IPS DF 19.7 (cell line): ENCODE measurements at places on chromosomes 2 and 18.

DNA sequence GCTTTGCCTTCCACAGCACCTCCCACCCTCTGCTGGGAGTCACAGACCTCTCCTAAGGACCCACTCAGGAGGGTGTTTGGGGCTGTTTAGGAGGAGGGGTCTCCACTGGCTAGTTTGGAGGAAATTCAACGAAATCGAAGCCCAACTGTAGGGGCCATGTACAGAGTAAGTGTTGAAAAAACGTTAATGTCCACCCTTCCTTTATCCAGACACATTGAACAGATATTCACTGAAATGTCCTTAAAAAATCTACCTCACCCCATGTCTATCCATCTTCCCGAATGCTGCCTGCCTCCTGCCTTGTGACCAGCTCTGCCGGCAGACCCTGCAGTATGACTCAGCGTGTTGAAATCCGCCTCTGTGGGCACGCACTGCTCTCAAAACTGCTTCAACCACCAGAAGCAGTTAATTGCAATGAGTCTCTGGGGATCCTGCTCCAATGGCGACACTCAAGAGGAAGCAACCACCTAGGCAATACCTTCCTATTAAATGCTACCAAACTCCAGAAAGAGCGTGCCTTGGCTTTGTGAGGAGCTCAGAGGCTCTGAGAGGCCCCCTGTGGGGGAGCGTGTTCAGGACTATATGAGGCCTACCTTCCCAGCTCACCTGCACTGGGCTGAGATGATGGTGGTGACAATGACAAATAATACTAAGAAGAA, 61.4 kb upstream of the RTN4 start:
- no peak for DNase-seq

DNA sequence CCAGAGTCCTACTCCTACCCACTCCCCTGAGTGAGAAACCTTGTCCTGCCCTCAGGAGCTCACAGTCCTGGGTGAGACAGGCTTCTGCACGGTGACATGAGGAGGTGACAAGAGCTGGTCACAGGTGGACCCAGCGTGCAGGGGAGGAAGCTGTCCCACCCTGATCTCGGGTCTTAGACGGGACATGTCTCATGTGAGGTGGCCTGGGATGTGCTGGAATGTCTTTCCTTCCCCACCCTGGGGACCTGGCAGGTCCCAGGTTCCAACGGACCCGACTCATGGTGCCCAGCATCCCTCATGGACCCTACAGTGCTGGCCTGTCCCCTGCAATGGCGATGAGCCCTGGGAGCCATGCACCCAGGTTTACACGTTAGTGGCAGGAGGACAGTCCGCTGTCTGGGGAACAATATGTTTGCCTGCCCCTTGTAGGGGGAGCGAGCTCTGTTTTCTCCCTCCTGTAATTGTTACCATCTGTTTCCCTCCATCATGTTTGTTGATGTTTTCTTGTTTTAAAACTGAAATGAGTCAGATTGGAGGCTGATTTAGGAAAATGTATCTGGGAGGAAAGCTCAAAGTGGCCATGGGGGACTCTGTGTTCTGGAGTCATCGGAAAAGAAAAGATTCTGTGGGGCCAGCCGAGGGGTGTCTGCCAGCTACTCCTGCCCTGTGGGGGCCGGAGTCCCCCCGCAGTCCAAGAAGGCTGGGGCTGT, 238.1 kb downstream of the KLHL29 start:
- no peak for DNase-seq

- DNase-seq, result no peak
These were observed 11.8 kb upstream of the CBLN2 start for GRCh38 chr18:72555968-72556367.

GRCh38 chr2:25303633-25304236, 38.0 kb downstream of the DNMT3A start:
- no peak for DNase-seq

DNA sequence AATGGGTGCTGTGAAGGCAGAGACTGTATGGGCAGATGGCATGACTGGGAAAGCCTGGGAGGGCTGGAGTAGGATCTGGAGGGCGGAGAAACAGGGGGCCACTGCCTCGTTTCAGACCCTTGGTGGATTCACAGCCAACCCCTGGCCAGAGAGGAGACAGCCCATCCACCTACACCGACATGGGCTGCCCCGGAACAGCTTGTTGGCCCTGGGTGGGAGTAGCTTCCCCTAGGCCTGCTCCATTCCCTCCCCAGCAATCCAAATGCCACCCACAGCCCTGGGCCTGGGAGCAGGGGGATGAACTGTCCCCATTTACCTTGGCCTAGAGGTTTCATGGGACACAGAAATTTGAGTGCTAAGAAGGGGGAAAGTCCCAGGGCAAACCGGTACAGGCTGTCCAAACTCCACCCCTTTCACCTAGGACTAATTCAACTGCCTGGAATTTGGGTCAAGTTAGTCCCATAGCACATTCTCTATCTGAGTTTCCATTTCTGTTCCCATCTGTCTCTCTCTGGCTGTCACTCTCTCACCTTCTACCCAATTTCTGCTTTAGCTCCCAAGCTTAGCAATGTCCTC, 37.0 kb downstream of the LBH start:
- no peak for DNase-seq

DNA sequence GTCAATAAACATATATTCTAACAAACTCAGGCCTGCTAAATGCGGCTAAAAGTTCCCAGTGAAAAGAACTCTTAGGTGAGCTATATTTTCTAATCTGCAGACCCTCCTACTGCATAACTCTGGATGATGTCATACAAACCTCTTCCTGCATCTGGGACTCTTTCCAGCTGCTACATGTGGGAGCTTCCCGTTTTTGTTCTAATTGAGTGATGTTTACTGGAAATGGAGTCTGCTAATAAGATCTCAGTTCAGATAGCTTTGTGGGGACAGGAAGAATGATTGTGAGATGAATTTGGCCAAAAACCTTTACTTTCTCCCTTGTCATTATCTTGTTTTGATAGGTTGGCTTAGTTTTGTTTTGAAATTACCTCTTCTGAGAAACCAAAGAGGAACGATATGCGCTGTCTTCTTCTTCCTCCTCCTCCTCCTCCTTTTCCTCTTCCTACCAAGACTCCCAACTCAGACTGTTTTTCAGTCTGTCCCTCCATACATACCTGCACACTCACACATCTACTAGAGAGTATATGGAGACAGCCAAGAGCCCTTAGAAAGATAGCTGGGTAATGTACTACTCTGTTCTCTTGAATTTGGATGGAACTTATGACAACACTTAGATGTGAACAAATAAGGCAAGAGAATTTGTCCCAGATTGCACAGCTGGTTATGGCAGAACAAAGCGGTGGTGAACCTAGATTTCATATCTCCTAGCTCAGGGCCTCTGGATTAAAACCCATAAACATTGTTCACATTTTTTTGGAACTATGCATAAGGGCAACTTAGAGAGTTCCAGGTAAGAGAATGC, 39.8 kb upstream of the AAK1 start:
- no peak for DNase-seq

DNA sequence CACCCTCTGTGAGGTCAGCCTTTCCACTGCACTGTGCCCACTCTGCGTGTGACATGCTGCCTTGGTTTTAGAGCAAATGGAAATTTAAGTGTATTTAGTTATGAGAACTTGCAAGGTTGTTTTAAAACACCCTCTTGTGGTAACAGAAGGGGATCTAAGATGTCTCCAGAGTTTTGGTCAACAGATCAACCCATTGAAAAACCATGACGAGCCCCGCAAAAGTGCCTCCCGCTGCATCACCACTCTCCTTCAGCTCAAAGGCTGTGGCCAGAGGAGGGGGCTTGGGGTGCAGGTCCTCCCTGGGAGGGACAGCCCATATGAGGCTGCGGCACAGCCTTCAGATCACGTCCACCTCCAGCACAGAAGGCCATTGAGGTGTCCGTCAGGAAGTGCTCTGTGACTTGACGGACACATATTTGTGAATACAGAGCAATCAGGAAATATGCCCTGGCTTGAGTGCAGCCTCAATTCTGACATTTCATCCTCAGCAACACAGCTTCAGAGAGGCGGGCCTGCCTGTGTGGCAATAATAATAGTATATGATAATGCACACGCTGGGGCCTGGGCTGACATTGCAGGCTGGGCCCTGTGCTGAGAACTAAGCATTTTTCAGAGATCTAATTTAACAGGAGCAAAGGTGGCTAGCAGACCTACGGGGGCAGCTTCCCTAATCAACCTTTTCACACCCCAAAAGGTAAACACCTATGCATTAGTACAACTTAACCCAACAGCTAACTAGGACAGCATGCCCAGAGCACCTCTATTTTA, 213.9 kb downstream of the ANAPC1 start:
- DNase-seq, result no peak

DNA sequence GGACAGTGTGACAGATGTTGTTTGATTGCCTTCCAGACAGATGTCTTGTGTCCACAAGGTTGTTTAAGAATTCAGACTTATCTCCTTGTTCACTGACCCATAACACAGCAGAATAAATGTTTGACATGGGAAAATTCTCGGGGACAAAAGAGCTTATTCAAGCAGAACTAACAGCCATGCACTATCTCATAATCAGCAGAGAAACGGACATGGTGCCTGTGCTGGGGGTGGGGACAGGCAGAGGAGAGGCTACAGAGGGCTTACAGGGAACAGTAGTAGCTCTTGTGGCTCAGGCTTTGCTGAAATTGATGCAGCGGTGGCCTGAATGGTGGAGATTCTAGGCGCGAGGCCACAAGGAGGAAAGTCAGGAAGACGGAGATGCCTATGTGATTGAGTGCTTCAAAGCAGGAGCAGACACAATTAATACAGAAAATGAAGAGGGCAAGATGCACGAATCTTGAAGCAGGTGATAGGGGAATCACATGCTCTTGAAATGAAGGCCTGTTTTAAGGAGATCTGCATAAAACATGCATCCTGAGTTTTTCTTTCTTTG, 62.0 kb upstream of the CAB39 start:
- no peak for DNase-seq

DNA sequence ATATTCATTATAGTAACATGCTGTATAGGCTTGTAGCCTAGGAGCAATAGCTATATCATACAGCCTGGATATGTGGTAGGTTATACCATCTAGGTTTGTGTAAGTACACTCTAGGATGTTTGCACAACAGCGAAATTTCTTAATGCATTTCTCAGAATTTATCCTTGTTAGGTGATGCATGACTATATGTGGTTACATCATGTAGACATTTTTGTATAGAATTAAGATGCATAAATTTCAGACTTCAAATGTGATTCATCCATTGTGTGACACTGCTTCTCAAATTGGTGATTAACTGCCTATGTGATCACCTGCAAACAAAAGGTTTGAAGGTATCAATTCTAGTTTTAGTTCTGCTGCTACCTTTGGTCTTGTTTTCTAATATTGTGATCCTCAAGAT, 1787.0 kb upstream of the PIK3C3 start:
- DNase-seq, result no peak

- DNase-seq, result no peak
These were observed 32.9 kb upstream of the RNF149 start for GRCh38 chr2:101341421-101341820.

- no peak for DNase-seq
These were observed 21.8 kb upstream of the LAMA1 start for GRCh38 chr18:7139409-7139808.
